ENCODE measurements at places on chromosomes 5 and 9.
A peak's percentile ranks its signal among the peaks of the same experiment; 100 is the strongest.

DNA sequence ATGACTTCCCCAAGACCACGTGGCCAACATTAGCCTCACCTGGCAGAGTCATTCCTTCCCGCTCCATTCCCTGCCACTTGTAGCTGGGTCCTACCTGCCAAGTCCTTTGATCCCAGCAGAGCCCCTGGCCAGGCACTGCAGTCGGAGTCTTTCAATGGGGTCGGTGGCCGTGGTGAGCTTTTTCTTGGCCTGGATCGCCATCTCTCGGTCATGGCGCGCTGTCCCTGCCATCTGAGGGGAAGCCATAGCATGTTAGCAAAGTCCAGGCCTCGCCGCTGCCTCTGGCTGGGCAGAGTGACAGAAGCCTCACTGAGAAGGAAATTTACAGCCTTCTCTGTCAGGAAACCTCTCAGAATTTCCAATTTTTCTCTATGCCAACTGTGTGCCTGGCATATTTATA lies 17.5 kb downstream of the CAPSL start:
- no peak for DNase-seq

DNA sequence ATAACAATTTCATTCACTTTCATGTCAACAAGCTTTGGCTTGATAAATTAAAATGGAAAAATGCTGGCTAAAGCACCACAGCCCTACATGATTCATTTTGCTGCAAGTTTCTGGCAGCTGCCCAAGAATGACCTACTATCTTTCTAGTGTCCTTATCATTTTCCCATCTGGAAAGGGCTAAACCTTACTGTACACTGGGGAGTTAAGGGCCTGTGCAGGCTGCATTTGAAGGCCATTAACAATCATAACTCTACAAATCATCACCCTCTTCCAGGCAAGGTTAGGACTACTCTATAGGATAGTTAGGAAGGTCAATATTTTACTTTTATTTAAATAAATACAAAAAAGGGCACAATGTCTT lies 579.7 kb upstream of the ZNF608 start:
- DNase-seq = peak; percentile 52

- no peak for DNase-seq
Observed at GRCh38 chr9:136091582-136092352, 3.3 kb downstream of the NACC2 start.

- no peak for DNase-seq
Observed at GRCh38 chr5:115594128-115595047, 7.9 kb downstream of the TICAM2 start.

DNA sequence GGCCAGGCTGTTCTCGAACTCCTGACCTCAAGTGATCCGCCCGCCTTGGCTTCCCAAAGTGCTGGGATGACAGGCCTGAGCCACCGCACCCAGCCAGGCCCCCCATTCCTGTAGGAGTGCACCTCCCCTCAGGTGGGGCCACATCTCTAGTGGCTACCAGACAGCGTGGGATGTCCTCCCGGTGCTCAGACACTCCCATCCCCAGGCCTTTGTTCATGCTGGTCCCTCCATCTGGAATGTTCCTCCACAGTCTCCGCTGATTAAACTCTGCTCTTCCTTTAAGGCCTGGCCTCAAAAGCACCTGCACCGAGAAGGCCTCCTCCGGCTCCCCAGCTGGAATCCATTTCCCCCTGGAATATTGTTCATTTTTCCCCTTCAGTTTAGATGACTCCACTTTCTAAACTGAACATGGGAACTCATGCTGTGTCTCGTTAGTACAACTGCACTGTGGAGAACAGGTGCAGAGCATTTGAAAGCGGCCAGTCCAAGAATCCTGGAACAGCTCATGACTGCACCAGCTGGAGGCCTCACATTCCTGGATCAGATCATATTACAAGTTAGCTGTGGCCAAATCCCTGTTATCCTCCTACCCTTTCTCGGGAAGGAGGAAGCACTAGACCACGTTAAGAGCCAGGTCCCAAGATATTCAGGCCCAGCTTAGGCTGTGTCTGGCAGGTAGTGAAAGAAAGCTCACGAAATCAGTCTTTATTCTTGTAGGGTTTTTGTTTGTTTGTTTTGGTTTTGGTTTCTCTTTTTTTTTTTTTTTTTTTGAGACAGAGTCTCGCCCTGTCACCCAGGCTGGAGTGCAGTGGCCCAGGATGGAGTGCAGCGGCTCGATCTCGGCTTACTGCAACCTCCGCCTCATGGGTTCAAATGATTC lies 10.8 kb upstream of the PRRC2B start:
- DNase-seq = peak; percentile 67

GRCh38 chr9:4339836-4340560 lies 40.1 kb upstream of the GLIS3 start:
- peak; percentile 6 for DNase-seq

GRCh38 chr5:123835421-123835820 lies 323.4 kb downstream of the CSNK1G3 start:
- no peak for DNase-seq

GRCh38 chr9:4923141-4923540 lies 61.9 kb upstream of the JAK2 start:
- no peak for DNase-seq

DNA sequence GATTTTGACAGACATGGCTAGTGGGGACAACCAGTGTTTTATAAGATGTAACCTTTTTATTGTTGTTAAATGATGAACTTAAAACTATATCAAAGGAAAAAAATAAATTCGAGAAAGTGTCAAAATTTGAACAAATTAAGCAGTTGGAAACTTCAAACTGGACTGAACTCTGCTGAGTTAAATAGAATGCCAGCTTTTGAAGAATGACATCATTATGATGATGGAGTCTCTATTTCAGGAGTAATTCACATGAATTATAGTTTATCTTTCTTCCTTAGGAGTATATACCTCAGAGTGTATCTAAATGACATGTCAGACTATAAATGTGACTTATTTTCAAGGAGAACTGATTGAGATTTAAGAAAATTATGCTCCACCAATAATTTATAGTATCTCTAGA lies 125.2 kb downstream of the CAMK4 start:
- DNase-seq = no peak

DNA sequence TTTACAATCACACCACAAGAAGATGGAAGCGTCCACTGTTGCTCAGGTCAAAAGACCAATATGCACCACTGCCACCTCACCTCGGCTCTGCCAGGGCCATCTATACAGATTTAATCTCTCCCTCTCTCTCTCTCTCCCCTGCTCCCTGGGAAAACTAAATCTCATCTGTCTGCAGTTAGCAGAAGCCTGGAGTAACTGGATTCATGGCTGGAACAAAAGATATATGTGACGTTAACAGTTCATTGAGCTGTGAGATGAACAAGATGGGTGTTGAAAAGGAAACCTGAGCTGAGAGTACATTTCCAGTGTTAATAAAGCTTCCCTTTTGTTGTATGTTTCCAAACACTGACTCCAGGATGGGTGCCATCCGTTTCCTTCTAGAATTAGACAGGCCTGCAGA lies 369.7 kb downstream of the CDK5RAP2 start:
- no peak for DNase-seq

GRCh38 chr5:159518371-159518770 lies 188.1 kb upstream of the IL12B start:
- DNase-seq = peak; percentile 89

DNA sequence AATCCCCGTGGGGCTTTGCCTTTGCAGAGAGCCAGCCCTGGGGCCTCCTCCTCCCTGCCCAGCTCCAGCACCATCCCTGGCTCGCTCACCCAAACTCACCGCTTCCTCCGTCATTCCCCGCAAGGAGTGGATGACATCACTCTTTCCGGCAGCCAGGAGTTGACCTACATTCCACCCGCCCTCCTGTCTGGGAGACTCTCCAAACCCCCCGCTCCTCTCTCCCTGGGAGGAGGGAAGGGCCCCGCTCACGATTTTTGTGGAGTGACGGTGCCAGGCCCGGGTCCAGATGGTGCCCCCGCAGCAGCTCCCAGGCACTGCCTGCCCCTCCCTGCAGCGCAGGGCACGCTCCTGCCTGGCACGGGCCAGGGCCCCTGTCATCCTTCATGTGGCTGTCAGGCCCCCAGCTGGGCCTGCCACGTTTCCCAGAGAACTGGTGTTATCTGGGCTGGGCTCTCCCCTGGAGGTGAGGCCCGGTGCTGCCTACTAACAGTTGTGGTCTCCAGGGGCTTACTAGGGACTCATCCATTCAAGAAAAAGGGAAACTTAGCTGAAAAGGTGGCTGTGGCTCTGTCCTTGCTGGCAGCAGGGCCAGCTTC lies 52.3 kb downstream of the NTNG2 start:
- peak; percentile 70 for DNase-seq

- DNase-seq = no peak
Observed at GRCh38 chr5:7395432-7395946, 449 bp upstream of the ADCY2 start.

- DNase-seq = no peak
Observed at GRCh38 chr5:59264013-59264412, 629.5 kb downstream of the PDE4D start.

DNA sequence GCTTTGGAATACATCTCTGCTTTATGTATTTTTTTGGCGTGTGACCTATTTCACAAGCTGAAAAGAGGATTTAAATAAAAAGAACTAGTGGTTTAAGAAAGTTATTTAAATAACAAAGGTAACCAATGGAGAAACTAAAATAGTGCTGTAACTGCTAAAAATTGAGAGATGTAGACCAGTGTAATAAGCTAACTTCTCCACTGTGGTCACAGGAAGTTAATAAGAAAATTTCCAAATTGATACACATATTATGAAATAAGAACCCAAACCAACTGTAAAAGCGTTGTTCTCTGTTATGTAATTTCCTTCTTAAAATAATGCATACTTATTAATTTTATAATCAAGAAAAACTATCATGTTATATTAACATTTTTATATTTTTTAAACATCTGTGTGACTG lies 29.1 kb upstream of the ZFAND5 start:
- DNase-seq = no peak

- no peak for DNase-seq
Observed at GRCh38 chr5:28286566-28286965, 1248.2 kb upstream of the CDH9 start.

DNA sequence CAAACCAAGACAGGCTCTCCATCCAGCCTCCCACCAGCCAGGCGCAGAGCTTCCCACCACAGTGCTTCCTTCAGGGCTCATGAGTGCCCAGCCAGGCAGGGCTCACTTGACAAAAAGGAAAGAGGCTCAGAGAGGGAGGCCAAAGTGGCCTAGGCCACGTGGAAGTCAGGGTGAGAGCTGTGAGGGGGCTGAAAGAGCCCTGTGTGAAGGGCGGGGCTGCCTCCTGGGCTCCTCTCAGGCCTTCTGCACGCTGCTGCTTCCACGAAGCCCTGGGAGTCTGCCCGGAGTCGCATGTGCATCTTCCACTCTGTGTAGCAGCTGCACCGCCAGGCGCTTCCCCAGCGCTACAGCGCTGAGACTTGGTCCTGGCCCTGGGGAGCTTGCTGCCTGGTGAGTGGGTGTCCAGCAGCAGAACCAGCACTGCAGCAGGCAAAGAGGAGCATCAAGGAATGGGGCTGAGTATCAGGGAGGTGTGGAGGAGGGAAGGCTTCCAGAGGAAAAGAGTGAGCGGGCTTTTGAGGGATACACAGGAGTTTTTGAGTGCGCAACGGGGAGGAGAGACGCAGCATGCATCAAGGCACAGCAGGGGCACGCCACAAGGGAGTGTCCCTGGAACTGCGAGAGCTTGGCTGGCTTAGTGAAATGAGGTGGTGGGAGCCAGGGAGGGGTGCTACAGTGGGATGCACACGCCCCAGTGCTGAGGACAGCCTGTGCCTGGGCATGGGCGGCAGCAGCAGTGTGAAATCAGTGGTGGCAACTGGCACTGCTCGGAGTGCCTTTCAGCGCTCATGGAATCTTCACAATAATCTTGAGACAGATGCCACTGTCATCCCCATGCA lies 178.0 kb downstream of the GAPVD1 start:
- DNase-seq = no peak

- peak; percentile 30 for DNase-seq
Observed at GRCh38 chr5:177468685-177469628, 4.5 kb downstream of the DBN1 start.

DNA sequence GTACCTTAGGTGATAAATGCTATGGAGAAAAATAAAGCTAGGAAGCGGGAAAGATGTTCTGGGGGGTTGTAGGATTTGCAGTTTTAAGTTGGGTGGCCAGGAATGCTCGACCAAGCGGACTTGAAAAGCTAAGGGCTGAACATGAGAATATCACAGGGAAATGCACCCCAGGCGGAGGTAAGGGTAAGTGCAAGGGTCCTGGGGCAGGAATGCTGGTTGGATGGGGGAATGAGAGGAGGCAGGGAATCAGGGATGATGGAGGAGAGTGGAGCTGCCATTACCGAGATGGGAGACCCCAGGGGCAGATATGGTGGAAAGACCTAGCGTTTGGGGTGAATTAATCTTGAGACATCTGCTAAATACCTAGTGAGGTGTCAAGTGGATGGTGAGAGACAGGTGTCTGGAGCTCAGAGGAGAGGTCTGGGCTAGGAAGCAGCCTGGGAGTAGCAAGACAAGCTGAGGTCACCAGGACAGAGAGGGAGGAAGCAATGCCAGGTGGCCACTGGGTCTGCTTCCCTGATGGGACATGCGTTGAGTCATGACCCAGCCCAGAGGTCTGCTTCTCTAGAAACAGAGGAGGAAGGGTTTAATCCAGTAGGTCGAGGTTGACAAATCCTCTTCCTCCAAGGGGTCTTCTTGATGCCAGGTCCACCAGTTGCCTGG lies 77.7 kb upstream of the ASS1 start:
- DNase-seq = no peak

DNA sequence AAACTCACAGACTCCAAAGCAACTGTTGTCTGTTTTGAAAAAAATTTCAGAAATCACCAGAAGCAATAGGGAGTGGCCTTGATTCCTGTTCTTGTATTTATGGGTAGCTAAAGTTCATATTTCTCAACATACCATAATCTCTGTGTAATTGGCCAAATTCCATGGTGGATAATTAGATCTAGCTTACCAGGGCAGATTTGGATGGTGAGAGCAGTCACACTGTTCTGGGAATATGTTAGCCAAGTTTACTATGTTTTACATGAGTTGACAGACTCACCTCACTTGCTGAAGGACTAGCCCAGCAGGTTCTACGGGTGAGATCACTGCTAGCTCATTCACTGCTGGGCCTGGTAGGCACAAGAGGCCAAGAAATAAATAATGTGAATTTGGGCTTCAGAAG lies 32.7 kb upstream of the CDKN2B start:
- DNase-seq = peak; percentile 89

DNA sequence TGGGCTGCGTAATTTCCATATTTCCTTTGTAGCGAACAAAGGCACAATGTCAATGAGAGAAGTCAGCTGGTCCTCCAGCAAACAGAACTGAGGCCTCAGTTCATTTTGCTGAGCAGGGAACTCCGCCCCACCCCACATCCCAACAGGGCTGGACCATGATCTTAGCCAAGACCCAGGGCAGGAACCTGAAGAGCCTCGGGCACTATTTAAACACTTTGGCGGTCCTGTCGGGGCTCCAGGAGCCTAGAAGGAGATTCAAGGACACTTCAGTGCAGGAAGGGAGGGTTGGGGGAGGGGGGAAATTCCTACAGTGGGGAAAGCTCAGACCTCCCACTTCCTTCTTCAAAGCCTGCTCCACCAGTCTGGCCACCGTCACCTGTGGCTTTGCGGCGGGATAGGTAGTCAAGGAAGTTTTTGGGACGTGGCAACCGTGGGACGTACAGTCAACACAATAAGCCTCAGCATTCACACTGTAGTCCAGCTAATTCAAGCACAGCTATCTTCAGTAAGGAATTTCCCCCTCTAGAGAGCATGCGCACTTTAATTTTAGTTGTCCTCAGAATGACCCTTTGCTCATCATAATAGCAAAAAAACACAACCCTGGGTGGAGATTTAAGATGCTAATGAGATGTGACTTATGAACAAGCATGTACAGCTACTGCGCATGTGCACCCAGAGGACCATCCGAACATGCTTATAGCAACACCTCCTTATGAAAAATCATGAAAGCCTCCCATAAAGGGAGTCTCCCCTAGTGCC lies 30.9 kb downstream of the S1PR3 start:
- peak; percentile 72 for DNase-seq

GRCh38 chr5:56346044-56346710 lies 113.0 kb upstream of the ANKRD55 start:
- no peak for DNase-seq

Data from PC-3 (cell line).